ENCODE measurements at places on chromosomes 12 and 14. TPM values are rescaled to one million over a fixed set of nuclear protein-coding genes. Genes with fewer than 3 reads are reported as not detected.

- DNase-seq: no peak
Observed at GRCh38 chr14:72518809-72519377, 375.0 kb downstream of the DPF3 start.

DNA sequence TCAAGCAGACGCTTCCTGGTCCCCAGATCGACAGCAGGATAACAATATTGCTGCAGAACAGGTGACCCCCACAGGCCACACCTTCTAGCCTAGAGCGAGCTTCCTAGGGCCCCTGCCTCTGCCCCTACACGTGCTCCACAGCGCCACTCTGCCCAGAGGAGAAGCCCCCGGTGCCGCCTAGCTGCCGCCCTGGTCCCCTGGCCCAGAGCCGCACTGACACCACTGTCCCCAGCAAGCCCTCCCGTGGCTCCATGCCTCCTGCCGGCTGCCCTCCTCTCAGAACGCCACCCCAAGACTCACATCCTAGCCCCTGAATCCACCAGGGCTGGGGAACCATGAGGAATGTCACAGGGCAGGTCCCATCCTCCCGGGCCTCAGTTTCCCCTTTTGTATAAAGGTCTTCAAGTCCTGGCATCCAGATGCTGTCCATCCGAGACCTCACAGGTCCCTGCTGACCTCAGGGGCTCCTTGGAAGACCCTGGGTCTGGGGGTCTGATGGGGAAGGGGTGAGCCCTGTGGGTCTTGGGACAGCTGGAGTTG is 31.0 kb downstream of the JAG2 start:
- DNase-seq: no peak

The KRT6C gene
- not detected for total RNA-seq

The WNT5B gene
- total RNA-seq: 2.7 TPM

The EML1 gene
- 18.1 TPM for total RNA-seq

Data from GM23338 (cell line).